ENCODE measurements at places on chromosomes 16 and 17.

DNA sequence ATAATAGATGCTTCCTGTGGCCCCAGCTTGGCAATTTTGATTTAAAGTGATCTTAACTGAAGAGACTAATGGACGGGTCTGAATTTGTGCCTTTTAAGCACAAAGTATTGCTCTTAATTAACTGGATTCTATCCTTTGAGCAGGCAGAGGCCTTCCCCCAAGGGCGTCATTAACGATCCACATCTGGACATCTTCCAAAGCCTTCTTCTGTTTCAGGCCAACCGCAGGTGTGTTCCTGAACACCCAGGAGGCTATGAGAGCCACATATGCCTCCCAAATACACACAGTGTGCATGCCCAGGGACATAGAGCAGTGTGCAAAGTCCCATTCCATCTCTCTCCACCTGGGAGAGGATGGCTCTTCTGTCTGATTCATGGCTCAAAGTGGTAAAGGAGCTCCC, 42.3 kb downstream of the MAPT start:
- DNase-seq, result no peak

GRCh38 chr17:67080804-67081203, 36.5 kb downstream of the CACNG1 start:
- no peak for DNase-seq

DNA sequence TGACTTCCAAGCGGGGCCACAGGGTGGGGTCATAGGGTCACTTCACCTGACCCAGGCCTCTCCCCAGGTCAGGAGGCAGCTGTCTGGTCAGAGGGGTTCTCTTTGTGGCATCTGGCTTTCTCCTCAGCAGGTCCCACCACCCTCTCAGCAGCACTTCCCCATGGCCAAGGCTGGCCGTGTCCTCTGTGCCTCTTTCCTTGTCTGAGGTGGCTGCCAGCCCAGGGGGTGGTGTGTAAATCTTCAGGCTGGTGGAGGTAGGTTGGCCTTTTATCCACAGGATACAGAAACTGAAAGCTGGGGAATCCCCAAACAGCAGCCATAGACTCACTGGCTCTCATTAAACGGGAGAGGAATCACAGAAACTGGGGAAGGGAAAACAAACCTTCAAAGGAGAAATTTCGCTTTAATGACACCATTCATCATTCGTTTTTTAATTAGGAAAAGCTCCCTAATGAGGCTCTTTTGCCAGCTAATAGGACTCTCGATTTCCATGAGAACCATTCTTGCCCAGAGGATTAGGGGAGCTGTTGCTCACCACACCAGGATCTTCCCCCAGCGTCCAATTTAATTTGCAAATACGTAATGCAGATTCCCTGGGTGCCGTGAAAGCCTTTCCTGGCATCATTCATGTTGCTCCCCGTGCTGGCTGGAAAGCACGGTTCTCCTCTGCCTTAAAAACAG, 18.0 kb downstream of the C17orf75 start:
- DNase-seq, result no peak

DNA sequence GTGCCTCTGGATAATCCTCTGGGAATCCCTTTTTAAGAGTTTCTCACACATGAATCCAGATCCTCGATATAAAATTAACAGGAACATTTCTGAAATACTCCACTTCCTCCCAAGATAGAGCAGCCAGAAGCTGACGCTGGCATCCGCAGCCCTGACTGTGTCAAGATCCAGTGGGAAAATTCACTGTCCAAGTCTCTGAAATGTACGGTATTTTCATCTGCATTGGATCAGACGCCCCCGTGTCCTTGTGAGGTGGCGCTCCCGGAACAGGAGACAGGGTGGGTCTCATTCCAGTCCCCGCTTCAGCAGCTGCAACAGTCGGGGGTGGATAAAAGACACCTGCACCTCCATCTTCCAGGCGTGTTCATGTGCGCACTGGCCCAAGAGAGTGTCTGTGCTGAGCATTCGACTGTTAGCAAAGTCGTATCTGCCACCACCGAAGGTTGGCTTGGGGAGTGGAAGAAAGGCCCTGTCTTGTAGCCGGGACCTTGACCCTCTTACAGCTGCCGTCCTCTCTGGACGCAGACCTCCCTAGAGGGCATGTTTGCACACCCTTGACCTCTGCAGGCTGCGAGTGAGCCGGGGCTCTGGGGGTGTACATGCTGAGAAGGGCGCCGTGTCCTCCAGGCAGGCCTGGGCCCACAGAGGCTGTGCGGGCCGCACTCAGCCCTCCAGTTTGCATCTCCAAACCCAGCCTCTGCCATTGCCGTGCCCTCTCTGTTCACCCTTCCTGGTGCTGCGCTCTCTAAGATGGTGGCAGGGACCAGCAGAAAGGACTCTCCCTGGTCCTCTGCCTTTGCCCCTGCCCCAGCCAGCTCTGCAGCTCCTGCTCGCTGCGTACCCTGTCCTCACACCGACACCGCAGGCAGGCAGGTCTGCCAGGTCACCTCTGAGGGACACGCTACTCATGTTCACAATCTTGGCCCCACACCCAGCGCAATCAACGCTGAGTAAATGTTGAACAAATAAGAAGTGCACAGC, 72.0 kb upstream of the CHMP6 start:
- DNase-seq, result no peak

DNA sequence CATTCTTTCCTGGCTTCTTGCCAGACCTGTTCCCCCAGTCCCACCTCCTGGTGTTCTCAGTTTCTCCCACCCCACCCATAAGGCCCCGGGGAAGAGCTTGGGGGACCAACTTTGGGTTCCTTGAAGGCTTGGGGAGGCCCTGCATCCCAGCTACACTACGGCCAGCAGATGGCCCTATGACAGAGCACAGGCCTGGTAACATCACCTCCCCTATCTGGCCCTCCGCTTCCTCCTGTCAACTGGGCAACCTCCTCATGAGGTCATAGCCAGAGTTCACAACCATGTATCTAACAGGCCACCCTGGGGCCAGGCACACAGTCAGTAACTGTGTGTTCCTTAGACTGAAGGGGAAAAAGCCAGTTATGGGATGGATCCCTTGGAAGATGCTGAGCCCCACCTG, 31.4 kb downstream of the MYO15A start:
- no peak for DNase-seq

DNA sequence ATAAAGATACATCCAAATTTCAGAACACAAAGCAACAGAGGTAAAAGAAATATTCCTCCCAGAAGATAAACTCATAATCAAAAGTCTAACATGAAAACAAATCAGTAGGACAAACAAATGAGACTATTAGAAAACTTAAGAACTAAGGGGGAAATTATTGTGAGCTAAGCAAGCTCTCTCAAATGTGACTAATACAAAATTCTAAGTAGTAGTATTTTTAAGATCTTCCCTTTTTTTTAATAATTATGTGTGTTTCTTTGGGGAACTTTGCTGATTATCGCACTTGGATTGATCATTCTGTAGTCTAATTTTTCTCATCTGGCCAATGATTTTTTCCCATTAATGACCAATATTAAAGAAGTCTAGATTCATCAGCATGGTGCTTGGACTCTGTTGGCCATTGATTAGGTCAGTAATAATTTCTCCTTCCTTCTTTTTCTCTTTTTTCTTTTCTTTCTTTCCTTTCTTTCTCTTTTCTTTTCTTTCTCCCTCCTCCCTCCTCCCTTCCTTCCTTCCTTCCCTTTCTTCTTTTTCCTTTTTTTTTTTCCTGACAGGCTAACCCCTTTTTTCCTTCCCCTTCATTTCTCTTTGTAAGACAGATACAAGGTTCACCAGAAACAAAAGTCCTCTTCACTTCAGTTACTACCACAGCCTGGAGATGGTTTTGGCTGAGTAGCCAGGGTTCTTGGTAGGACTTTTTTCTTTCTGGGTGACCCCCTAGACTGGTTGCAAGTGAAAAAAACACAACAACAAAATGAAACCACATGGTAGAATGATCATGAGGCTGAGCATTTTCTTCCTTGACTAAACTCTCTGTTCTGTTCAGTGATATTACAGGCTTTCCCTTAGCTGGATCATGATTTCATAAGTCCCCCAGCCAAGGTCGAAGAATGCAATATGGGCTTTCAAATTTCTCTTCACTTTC, 2.9 kb upstream of the ABCA6 start:
- DNase-seq, result no peak

- DNase-seq, result no peak
Observed at GRCh38 chr17:3639981-3640596, 3.5 kb downstream of the CTNS start.

DNA sequence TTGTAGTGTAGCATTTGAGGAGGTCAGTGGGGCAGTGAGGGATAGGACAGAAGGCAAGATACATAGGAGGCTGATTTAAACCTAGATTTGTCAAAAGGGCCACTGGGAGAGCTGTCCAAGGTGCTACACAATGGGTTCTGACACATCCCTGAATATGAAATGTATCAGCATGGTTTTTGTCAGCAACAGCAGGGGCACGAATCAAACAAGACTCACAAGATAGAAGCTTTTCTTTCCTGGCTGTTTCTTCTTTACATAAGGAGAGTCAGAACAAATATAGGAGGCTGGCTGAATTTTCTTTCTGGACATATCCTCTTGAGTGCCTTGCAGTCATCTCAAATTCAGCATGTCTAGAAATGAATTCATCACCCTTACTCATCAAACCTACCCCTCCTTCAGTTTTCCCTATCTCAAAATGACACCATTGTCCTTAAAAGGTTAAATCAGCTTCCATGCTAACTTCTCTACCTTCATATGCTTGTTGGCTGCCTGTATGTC, 130.5 kb downstream of the NPIPB5 start:
- DNase-seq, result no peak

DNA sequence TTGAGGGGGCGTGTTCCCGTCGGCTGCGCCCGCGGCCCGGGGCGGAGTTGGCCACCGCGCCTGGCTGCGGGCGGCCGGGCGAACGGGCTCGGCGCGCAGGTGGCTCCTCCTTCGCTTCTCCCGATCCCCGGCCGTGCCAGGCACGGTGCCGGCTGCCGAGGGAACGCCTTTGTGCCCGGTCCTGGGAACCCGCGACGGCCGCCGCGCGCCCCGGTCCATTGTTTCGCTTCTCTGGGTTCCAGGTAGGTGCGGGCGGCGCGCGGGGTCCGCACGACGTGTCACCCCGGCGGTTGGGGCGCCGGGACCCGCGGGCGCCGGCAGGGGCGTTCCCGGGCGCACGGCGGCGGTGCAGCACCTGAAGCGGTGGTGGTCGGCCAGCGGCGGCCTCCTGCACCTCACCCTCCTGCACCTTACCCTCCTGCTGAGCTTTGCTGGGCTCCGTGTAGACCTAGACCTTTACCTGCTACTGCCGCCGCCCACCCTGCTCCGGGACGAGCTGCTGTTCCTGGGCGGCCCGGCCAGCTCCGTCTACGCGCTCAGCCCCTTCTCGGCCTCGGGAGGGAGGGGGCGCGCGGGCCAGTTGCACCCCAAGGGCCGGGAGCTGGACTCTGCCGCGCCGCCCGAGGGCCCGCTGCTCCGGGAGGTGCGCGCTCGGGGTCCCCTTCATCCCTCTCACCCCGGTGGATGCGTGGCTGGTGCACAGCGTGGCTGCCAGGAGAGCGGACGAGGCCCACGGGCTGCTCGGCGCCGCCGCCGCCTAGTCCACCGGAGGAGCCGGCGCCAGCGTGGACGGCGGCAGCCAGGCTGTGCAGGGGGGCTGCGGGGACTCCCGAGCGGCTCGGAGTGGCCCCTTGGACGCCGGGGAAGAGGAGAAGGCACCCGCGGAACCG, 99.9 kb downstream of the EFCAB13 start:
- DNase-seq, result no peak

DNA sequence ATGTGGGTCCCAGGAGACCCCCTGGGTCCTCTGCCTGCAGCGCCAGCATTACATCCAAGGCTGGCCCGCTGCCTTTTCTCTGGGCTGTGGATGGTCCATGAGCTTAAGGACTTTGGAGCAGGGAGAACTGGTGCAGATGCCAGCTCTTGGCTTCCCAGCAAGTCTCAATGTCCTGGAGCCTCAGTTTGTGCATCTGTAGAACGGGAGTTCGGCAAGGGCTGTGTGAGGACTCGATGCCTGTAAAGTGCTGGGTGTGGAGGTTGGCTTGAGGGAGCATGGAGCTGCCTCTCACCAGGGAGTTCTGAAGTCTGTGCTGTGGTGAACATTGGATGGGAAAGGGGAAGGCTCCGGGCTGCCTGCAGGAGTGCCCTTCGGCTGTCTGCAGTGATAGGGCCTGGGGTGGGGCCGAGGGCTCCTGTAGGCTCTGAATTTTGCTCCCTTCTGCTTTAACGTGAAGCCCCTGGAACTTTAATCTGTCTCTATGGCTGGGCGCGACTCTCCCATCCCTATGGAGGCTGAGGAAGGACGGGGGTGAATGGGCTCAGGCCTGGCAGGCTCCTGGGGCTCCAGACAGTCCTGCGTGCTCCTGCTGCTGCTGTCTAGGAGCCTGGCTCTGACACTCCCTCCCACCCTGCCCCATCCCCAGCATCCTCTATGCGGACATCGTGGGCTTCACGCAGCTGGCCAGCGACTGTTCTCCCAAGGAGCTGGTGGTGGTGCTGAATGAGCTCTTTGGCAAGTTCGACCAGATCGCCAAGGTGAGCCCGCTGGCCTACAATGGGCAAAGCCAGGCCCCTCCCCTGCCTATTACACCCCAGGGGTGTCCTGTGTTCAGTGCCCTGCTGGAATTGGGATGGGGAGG, 27.9 kb downstream of the ADCY7 start:
- DNase-seq, result no peak

Measured in Panc1 (cell line).